Astrocyte (in vitro differentiated cells and primary cell): ENCODE measurements at places on chromosomes 12 and 14.

GRCh38 chr12:112107306-112108201 lies 1.0 kb downstream of the NAA25 start:
- no peak for DNase-seq

GRCh38 chr12:130281153-130281799 lies 56.4 kb upstream of the PIWIL1 start:
- no peak for DNase-seq

DNA sequence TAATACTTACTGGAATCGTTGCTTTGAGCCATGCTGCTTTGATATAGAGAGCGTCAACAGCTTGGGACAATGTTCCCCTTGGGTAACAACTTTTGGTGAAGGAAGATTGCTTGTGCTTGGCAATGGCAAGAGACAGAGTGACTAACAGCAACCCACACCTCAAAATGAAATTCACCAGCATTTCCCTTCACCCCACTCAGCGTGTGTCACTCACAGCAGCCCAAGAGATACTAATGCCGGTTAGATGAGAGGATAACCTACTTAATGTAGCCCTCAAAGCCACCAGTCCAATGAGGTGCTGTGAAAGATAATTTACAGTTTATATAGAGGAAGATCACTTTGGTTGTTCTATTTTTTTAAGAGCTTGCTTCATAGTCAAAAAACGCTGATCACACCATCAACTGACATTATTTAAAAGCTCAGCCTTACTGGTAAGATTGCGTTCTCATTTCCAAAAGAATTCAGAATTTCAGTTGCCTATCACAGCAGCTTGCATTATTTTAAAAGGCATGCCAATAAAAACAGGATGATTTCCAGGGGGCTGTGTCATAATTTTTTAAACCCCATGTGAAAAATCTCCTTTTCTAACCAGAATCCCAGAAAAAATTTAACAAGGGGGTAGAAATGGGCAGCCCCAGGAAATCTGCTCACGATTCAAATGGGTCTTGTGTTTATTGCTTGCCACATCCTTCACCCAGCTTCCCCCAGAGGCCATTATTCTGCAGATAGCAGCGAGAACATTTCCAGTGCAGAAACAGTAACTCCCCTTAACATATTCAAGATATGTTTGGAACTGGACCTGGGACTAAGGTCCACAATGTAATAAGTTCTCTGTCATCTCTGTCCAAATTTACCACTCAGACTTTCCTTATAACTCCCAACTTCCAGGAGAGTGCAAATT lies at the start of gene IL26:
TSS of gene IL26 (minus strand) at position 235 of the 901 bp plus-strand sequence. CDS start at position 181, 54 bp downstream.
- DNase-seq = no peak

- DNase-seq = no peak
These were observed 25.9 kb downstream of the RECQL start for GRCh38 chr12:21475552-21475951.

GRCh38 chr12:106580671-106581508 lies 1.9 kb upstream of the RFX4 start:
- no peak for DNase-seq

DNA sequence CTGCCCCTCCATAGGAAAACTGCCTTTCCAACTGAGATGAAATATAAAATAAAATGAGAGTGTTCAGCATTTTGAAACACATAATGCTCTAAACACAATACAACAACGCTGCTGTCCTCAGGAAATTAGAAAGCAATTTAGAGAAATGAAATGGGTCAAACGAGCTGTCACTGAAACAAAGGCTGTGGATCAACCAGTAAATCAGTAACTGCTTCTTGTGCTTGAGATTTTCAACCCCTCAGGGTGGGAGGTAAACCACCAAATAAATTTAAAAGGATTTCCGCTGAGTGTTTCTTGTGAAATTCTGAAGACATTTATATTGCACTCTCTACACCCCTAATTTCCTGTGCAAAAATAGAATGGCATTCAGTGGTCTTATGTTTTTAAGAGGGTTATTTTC lies 657.1 kb upstream of the SEL1L start:
- DNase-seq = no peak

DNA sequence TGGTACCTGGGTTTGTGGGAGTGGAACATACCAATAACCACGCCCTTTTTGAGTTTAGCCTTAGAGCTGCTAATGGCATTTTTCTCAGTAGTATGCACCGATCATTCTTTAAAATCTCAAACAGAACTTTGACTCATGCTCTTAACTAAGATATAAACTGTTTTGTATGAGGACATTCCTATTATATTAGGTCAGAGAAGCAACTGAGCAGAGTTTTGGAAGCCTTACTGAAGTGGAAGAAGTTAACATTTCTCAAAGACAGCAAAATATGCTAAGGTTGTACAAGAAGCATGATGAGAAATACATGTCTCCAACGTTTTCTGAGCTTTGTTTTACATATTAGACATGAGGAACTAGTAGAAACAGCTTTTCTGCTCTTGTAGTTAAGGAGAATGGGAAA lies 819.2 kb downstream of the FSCB start:
- DNase-seq = peak; percentile 58

DNA sequence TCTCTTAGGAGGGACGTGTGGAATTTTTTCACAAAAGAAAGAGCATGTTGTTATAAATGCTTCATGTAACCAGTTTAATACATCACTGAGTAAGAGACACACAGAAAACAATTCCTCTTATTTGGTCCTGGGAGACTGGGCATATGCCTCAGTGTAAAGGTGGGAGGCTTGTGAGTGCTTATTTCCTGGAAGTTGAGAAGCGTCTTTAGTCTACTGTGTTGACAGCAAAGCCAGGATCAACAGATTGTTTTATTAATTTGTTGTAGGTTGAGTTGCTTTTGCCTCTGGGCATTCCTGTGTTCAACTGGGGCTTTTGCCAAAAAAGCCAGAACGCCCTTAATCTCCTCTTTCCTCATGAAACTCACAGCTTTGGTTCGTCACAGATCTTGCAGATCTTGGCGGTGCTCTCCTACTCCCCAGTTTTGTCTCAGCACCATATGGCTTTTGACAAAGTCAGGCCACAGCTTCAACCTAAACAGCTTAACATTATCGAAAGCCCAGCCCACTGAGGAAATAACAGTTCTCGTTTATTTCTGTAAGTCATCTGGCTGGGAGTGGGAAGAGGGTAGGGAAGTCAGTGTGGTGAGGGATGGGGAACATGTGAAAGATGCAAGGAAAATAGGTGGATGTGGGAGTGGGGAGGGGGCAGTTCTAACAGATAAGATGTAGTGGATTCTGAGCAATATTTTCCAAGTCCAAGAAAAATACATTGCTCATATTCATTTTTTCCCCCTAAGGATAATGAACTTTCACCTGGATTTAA lies 227.2 kb downstream of the DACT1 start:
- DNase-seq = peak; percentile 86

DNA sequence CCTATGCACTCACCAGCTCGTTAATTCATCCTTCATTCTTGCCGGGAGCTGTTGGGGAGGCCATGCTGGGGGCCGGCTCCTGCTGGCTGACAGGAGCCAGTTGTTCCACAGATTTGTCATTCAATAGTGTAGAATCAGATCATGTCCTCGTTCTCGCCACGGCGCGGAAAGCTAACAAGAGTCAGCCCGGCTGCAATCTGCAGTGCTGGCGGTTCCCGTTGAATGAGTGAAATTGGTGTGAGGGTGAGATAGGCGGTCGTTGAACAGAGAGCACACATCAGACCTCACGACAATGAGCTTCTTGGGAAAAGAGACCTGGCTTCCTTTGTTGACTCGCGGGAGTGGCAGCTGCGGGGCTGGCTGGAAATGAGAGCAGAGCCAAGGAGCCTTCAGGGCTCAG lies 57.5 kb downstream of the KIF26A start:
- no peak for DNase-seq

DNA sequence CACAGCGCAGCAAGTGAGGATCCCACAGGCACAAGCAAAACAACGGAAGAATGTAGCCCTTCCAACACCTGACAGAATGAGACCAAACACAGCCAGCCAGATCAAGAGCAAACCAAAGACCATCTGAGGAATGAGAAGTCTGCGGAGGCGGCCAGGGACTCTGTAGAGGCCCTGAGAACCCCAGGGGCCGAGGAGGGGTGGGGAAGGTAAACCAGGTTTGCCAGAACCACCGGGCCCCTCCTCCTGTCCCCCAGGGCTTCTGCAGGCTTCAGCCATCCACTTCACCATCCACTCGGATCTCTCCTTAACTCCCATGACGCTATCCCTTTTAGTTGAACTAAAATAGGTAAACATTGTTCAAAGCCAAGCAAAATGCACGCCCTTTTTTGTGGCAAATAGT lies 37.4 kb downstream of the ZCRB1 start:
- DNase-seq = no peak

- no peak for DNase-seq
These were observed 17.8 kb downstream of the SINHCAF start for GRCh38 chr12:31308116-31308515.

DNA sequence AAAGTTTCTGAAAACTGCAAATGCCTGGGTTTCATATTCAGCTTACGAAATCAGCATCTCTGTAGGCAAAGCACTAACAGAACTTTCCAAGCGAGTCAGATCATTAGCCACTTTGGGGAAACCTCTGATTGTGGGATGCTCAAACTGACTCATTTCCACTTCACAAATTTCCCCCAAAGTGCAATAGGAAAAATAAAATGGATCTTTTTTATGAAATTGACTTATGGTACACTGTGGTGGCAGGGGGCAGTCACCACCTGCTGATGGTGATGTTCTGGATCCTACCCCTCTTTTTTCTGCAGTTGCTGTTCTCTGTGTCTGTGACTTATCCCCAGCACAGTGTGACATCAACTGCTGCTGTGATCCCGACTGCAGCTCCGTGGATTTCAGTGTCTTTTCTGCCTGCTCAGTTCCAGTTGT lies 5.6 kb downstream of the TCTN1 start:
- no peak for DNase-seq

DNA sequence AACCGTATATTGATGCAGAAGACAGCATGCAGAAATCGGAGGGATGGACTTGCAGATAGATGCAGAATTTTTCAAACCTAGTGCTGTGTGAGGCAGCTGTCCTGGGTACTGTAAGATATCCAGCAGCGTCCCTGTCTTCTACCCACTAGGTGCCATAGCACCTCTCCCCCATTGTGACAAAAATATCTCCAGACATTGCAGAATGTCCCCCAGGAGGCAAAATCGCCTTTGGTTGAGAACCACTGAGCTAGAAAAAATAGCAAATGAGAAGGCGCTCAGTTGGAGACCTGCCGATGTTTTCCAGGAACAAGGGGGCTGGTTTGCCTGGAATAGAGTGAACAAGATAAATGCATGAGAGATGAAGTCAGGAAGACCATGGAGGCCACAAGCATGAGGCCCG lies 67.9 kb upstream of the TMEM132D start:
- DNase-seq = no peak

DNA sequence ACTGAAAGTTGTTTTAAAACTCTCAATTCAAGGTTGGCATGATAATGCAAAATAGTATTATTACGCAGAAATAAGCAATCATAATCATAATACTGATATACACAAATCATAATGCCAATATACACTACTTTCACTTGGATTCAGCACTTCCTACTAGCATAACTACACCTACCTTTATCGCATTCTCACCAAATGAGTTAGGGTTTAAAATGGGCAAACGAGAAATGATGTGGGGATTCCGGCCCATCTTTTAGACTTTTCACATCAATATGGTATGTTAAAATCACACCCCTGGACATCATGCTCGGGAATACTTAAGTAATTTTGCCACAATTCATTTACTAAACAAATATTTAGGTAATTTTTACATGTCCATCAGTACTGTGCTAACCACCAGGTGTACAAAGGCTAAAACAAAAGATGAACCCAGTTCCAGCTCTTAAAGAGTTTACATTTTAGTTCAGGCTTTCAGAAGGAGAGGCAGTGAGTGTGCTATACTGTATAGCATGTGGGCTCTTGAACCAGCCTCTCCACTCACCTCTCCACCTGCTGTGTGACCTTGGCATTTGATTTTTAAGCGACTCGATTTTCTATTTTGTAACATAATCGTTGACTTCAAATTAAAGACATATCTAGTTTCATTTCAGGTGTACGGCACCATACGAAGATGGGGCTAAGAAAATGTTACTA lies 1.1 kb upstream of the USP15 start:
- DNase-seq = no peak

DNA sequence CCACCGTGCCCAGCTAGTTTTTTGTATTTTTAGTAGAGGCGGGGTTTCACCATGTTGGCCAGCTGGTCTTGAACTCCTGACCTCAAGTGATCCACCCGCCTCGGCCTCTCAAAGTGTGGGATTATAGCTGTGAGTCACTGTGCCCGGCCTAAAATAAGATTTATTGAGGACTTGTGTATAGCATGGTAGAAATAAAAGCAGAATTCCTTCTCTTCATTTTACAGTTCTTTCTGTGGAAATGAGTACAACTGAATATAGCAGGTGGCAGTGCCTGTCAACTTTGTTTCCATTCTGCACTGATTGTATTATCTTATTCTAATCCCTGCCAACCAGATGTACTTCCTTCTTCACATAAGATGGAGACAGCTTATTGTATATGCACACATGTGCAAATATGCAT lies 41.0 kb downstream of the DIP2B start:
- no peak for DNase-seq

DNA sequence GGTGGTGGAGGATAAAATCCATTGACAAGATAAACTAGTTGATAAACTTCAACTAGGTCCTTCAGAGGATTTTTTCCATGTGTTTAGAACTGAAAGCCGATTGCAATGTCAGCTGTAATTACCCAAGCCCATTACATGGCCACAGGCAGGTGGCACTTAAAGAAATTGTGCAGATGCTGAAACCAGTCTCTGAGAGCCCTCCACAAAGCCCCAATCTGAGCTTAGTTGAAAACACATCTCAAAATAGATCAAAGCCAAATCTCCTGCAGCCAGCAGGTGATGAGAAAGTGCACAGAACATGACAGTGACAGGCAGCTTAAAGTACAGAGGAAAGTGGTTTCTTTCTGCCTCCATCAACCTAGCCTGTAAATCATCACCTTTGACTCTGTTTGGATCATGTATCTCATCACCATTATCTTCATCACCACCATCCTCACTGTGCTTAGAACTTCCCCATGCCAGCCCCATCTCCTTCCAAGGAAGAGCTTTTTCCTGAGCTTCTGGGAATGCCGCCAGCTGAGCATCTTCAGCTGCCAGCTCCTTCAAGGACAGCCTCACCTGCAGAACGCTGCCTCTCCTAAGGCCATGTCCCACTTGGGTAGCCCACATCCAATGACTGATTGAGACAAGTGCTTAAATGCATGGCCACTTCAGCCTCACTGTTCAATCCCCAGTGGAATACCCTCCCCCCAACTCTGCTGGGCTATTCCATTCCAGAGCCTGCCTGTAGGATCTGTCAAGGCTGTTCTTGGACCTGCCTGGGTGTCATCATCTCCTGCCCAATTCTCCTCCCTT lies 219.5 kb upstream of the TMEM132C start:
- DNase-seq = no peak

DNA sequence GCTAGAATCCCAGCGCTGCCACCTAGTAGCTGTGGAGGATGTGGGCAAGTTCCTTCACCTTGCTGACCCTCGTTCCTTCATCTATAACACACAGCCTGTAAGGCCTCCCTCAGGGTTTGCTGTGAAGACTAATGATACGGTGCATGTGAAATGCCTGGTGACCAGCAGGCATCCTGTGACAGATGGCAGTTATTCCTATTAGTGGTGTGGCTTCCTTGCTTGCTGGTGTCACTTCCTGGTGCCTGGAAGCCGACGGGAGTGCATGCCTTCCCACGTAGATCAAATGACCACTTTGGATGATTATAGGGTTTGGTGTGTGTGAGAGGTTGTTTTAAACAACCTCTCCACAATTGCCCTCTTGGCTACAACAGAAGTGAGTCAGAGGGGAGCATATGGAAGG lies 894.9 kb downstream of the VRK1 start:
- DNase-seq = no peak
